ENCODE measurements at places on chromosomes 12 and 14. TPM values are rescaled to one million over a fixed set of nuclear protein-coding genes. Genes with fewer than 3 reads are reported as not detected.

The KLRG1 gene
- total RNA-seq: 0.53 TPM

The DBX2 gene
- not detected for total RNA-seq

The NYNRIN gene
- 23.1 TPM for total RNA-seq

The KRT3 gene
- not detected for total RNA-seq

The DIO2 gene
- 17.8 TPM for total RNA-seq

The NABP2 gene
- 2.8 TPM for total RNA-seq

The TMPRSS12 gene
- total RNA-seq: not detected

The LYSET gene
- 2.3 TPM for total RNA-seq

The LMO3 gene
- total RNA-seq: 20.2 TPM

The TAS2R10 gene
- not detected for total RNA-seq

The LETMD1 gene
- 8.6 TPM for total RNA-seq

The INSM2 gene
- not detected for total RNA-seq
